ENCODE measurements at places on chromosomes 4 and X.
A peak's percentile ranks its signal among the peaks of the same experiment; 100 is the strongest.

GRCh38 chr4:125243789-125244397 lies 70.9 kb upstream of the FAT4 start:
- no peak for DNase-seq

GRCh38 chrX:2664502-2664901 lies 26.6 kb upstream of the CD99 start:
- no peak for DNase-seq

DNA sequence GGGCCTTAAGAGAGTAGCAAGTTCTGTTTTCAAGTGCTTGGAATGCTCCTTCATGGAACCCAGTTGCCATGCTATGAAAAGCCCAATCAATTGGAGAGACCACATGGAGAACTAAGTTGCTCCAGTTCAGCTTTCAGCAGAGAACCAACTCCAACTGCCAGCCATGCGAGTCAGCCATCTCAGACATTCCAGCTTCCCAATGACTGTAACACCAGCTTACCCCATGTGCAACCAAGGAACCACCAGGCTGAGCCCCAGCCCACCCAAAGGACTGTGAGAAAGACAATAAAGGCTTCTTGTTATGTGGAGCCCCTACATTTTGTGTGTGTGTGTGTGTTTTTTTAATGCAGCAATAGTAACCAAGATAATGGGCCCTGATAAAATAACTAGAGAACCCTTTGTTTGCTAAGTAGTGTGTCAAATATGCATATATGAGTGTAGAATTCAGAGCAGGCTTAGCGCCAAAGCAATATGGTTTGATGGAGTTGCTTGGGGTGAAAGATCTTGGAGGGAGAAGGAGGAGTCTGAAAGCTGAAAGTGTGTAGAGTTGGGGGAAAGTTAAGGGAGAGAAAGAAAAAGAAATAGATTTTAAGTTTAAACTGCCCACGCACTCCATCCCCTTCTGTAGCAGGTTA lies 35.0 kb upstream of the CCKAR start:
- DNase-seq: no peak

GRCh38 chr4:152107736-152108500 lies 347.1 kb upstream of the GATB start:
- DNase-seq: no peak

DNA sequence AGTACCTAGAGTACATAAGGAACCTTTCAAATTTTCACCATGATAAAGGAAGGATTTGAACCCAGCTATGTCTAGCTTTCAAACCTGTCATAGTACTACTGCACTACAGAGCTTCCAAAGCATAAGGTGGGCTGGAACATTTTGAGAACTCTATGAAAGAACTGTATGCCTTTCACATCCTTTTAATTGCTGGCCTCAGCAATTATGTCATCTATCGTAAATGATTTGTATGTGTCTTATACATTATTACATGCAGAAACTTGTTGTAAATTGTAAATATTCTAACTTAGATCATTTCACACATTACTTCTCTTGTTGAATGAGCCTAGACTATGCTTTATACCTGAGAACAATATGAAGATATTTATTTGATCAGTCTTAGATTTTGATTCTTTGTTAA lies 220.7 kb downstream of the HEPH start:
- DNase-seq: no peak

DNA sequence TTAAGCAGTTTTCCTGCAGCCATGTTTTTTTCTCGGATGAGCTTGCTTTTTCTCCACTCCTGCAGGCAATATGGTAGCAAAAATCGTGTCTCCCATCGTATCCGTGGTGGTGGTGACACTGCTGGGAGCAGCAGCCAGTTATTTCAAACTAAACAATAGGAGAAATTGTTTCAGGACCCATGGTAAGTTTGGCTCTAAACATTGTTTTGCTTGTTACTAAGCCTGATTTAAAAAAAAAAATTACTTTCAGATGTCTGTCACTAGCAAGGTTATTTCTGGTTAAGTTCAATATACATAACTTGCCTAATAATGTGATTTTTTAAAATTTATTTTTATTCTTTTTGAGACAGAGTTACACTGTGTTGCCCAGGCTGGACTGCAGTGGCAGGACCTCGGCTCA lies 17.5 kb upstream of the GYG2 start:
- no peak for DNase-seq

DNA sequence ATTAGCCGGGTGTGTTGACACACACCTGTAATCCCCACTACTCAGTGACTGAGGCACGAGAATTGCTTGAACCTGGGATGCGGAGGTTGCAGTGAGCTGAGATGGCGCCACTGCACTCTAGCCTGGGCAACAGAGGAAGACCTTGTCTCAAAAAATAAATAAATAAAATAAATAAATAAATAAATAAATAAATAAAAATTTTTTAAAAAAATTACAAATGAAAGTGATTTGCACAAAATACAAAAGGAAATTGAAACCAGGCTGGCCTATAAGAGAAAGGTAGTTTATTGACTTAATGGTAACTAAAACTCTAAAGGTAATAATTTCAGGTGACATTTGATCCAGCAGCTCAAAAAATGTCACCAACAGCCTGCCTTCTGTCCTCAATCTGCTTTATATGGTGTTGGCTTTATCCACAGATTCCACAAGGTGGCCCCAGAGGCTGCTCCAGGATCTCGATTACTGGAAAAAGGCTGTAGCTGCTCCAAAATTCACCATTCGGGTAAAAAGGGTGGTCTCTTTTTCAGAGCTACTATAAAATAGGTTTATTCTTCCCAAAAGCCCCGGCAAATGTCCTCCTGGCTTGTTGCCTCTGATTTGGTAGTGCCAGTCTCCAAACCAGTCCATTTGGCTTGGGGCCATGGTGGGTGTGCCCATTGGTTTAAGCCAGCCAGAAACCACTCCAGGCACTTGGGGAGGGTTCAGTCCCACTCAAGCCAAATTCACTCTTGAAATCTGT lies 61.4 kb upstream of the TRIM2 start:
- peak; percentile 34 for DNase-seq

- no peak for DNase-seq
Observed at GRCh38 chr4:86895692-86896488, 3.7 kb upstream of the C4orf36 start.

DNA sequence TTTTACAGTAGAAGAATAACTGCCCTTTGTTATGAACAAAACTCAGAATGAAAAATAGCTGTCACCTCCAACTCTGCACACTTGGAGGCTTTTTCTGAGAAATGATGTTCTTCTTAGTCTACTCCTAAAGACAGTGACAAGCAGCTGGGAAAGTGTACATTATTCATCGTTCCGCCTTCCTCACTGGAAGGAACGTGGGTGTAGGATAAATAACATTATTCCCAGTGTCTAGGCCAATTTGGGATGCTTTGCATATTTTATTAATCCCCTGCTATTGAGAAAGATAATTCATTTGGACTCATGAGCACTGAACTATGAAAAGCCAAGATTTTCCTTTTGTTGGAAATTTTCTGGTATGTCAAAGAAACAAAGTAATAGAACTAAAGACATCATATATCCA lies 87.8 kb downstream of the VCX2 start:
- no peak for DNase-seq

DNA sequence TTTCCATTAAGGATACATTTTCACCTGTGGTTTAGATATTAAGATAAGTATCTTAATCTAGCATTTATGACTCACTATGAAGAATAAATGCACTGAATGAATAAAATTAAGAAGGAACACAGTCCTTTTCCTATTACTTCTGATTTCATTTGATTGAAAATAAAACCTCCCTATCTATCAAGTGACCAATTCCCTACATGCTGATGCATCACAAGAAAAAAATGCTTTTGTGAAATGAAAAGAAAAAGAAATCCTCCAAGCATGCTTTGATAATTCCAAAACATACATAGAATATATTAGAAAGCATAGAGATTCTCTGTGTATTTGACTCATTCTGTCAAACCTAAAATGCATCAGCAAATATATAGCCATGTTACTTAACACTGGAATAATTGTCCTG lies 37.1 kb downstream of the PCDH10 start:
- DNase-seq: no peak

DNA sequence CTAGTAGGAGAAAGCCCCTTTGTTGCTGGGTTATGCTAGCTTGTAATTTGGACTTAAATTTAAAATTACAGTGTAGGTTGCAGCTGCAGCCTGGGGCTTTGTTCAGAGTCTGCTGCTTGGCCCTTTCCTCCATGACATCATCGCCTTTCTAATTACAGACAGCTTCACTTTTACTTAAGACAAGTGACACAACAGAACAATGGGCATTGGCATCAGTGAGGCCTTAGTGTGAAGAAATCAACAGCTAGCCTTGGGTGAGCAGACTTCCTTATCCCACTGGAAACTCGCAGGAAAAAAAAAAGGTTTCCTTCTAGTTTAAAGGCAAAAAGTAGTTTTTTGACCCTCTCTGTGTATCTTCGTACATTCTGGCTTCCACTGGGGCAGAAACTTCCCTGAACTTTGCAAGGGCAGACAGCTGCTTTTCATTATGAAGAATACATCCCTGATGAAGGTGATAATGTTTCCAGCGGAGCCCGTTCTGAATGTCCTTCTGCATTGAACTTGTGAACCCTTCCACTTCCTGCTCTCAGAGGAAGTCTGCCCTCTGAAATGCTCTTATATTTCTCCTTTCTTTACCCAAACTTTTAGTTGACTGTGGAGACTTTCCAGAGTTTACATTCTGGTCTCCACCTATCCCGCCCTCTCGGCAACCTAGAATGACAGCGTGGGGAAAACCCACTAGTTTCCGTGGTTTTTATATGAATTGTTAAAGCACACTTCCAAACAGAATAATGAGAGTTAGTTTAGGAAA lies 123.2 kb upstream of the FAM9C start:
- no peak for DNase-seq

DNA sequence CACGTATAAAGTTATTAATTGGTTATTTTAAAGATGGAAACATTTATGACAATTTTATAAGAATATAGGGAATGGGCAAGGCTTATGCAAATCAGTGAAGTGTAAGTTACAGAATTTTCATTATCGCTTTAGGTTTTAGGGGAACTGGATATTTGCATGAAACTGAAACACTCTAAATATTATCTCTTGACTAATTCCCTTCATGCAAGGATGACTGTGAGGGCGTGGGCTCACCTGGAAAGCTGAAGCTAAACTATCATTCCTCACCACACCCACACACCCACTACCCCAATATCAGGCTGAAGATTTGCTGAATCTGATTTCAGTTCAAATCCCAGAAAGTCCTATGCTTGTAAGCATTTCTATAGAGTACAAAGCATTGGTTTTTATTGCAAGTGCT lies 81.7 kb upstream of the ARHGAP24 start:
- DNase-seq: no peak

DNA sequence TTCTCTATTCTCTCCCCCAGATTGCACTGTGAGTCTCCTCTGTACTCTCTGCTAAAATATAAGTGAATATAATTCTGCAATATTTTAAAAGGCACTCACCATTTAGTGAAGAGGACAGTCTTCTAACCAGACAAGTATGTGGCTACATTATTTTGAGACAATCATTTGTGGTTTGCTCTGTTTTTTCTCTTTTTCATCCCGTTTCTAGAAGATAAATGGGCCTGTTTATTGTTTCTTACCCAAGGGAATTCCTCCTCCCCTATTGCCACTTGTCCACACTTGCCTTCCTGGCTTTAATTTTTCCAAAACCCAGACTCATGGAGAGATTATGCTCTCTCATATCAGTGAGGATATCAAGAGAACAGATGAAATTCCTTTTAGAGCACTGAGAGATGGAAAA lies 18.6 kb upstream of the IL13RA2 start:
- DNase-seq: no peak

GRCh38 chrX:23228950-23229448 lies 105.7 kb upstream of the PTCHD1 start:
- DNase-seq: no peak

DNA sequence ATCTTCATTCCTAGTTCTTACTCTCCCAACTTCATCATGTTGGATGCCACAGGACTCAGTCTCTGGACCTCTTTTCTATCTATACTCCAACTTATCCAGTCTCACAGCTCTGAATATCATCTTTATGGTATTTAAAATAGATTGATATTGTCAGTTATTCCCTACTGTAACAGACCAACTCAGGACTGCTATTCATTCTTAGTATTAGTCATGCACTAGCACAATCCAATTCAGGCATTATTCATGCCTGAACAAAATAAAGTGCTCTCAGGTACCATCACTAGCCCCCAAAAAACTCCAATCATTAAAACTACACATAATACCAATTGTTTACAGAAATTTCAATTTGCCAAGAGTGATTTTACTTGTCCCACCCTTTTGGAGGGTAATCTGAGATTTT lies 37.7 kb downstream of the FRYL start:
- DNase-seq: no peak

DNA sequence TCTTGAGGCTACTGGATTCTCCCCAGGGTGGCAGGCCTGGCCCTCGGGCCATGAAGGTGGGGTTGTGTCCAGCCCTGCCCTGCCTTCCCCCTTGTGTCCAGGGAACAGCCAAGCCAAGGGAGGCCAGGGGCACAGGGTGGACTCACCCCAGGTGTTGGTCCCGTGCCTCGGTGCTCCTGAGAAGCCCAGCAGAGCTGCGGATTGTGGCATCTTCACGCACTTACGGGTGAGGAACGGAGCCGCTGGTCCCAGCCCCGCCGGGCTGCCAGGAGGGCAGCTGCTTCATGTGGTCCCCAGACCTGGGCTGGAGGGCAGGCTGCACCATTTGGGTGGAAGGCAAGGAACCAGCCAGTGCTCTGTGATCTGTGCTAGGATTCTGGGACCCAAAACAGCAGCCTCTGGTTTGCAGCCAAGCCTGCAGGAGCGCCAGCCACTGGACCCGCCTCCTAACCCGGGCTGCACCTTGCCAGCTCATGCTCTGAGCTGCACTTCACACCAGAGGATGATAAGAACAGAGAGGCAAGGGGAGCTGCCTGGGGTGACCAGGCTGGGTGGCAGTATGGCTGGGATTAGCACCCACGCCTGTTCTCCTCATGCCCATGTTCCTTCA lies 36.1 kb upstream of the HMX1 start:
- DNase-seq: no peak

DNA sequence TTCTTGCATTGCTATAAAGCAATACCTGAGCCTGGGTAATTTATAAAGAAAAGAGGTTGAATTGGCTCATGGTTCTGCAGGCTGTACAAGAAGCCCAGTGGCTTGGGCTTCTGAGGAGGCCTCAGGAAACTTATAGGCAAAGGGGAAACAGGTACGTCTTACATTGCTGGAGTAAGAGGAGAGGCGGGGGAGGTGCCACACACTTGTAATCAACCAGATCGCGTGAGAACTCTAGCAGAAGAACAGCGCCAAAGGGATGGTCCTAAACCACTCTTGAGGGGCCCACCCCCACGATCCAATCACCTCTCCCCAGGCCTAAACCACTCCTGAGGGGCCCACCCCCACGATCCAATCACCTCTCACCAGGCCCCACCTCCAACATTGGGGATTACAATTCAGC lies 50.6 kb upstream of the SHOX start:
- no peak for DNase-seq

- no peak for DNase-seq
Observed at GRCh38 chr4:36747277-36748129, 466.1 kb downstream of the DTHD1 start.

- no peak for DNase-seq
Observed at GRCh38 chr4:138097912-138098600, 144.1 kb downstream of the SLC7A11 start.

DNA sequence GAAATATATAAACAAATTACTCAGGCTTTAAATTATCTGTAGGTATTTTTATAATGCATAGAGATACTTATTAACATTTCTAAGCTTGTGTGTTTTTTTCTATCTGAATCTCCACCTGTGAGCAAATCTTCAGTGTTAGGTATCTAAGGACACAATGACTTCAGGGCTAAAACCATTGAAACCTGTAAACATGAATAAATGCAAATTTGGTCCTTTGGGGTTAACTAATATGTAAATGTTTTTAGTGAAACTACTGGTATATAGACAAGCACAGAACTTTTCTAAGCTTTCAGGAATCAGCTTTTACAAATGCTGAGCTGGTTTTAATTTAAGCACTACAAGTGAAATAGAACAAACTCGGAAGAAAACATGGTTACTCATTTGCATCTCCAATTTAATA lies 147.9 kb downstream of the FBXO8 start:
- no peak for DNase-seq
